GM12891 (cell line): ENCODE measurements at places on chromosomes 3 and 15.

DNA sequence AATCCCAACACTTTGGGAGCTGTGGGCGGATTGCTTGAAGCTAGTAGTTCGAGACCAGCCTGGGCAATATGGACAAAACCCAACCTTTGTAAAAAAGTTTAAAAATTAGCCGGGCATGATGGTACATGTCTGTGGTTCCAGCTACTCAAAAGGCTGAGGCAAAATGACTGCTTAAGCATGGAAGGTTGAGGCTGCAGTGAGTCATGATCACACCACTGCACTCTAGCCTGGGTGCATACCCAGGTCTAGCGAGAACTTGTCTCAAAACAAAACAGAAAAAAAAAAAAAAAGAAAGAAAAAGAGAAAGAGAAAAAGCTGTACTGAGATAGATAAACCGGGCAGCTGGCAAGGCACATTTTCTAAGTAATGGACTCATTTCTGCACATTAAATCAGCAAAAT lies 10.6 kb downstream of the ARPP19 start:
- DNase-seq: no peak

DNA sequence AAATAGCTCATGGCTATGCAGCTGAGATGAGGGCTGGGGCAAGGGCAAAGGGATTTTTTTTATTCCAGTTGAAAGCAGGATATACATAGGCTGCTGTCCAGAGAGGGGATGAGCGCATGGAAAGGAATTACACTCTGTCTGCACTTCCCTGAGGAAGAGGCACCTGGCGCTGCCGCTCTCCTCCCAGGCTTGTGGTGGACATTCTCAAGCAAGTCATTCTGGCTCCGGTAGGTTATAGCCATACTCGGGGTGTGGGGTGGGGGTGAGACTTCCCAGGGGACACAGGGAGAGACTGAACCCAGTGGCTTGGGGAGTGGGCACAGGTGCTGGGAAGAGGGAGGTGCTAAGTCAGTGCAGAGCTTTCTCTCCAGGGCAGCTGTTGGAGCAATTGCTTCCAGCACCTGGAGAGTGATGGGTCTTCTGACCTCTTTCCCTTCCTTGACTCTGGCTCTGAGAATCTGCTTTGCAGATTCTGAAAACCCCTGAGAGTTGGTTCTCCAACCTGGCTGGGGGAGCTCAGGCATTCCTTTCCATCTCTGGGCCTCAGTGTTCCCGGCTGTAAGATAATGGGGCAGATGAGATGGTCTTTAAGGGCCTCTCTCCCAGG lies 24.3 kb downstream of the CYP8B1 start:
- DNase-seq: no peak

DNA sequence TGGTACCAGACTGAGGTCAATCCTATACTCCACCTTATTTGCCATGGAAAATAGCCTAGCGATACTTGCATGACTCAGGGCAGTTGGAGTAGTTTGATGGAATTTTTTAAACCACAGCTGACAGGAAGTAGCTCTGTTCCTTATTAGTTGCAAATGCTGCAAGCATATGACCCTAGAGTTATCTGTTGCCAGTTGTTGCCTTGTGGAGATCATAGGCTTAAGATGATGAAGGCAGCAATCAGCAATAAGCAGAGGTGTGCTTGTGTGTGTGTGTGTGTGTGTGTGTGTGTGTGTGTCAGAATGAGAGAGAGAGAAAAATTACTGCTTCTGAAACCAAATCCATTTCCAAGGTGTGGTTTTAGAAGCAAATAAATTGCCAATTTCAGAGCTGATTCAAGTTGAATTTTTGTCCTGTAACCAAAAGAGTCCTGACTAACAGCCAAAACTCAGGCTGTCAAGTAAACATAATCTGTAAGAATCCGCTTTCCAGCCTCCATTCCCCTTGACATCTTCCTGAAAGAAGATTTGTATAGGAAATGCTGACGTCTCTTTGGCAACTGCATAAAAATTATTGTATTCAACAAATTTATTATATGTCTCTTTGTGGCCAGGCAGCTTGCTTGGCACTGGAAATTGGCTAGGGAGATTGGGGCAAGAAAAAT lies 141.2 kb downstream of the SERPINI1 start:
- DNase-seq: no peak

DNA sequence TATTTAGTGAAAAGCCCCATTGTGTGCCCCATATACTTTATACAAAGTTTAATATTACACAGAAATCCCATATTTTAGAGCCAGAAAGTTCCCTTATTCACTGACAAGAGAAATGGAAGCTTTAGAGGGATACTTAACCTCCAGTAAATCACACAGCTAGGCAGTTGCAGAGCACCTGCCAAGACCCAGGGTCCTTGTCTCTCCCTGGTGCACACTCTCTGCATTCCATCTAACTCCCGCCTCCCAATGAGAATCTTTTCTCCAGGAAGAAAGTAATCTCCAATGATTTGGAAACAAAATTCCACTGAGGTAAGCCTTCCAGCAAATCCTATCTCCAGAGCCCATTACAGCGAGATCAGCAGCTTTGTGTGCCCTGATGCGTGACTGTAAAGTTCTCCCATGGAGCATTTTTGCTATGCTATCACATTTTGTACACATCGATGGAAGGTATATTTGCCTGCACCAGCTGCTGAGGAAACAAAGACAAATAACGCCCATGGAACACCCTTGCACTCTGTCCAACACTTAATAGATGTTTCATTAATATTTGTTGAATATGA lies 41.4 kb downstream of the ULK4 start:
- no peak for DNase-seq

- peak; percentile 62 for DNase-seq
These were observed 213.8 kb downstream of the RPLP1 start for GRCh38 chr15:69666441-69666882.

DNA sequence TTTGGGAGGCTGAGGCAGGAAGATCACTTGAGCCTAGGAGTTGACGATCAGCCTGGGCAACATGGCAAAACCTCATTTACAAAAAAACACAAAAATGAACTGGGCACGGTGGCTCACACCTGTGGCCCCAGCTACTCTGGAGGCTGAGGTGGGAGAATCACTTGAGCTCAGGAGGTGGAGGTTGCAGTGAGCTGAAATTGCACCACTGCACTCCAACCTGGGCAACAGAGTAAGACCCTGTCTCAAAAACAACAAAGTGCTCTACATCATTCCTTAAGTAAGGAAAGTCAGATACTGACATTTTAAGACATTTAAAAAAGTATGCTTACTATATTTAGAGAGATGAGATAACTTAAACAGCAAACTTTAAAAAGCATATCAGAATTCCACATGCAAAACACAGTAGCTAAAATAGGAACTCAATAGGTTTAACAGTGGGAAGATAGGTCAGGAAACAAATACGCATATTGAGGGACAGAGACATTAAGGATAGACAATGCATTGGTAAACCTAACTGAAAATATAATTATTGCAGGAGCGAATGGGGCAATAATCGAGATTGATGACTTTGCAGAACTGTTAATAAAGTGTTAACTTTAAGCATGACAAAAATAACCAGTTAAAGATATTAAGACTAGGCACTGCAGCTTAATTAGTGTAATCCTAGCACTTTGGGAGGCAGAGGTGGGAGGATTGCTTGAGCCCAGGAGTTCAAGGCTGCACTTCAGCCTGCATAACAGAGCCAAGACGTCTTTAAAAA lies 32.1 kb downstream of the MORF4L1 start:
- no peak for DNase-seq

DNA sequence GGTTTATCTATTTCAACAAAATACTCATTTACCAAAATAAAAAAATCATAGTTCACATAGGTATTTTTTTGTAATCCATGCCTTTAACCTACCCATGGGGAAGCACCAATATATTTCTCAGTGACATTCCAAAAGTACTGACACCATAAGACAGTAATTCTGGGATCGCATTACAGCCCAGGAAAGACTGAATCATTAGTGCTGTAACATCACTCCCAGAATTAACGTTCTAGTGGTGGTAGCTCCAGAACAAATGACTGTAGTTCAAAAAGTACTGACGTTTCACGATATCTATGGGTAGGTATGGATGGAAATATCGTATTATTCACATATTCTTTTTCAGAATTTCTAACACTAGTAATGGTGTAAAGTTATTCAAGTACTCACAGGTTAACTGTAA lies 54.3 kb upstream of the NEK10 start:
- no peak for DNase-seq

GRCh38 chr3:180062771-180063170 lies 26.0 kb upstream of the PEX5L start:
- DNase-seq: no peak

DNA sequence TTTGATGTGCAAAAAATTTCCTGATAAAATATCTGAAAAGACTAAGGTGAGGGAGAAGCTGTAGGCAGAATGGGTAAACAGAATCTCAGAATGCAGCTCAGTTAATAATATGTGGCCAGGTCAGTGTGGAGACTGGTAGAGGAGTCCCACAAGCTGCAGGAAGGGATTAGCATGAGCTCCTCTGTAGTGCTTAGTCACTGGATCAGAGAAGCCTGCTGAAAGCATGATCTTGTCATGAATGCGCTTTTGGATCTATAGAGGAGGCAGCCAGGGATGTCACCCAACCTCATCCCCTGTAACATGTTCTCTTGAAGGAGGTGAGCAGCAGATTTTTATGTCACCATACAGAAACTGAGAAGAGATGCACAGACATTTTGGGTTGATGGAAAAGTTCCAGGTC lies 1035.3 kb upstream of the GBE1 start:
- DNase-seq: no peak

- no peak for DNase-seq
These were observed 56.6 kb upstream of the ADPGK start for GRCh38 chr15:72840114-72840513.

- DNase-seq: no peak
These were observed 15.9 kb upstream of the UMPS start for GRCh38 chr3:124714223-124714853.

DNA sequence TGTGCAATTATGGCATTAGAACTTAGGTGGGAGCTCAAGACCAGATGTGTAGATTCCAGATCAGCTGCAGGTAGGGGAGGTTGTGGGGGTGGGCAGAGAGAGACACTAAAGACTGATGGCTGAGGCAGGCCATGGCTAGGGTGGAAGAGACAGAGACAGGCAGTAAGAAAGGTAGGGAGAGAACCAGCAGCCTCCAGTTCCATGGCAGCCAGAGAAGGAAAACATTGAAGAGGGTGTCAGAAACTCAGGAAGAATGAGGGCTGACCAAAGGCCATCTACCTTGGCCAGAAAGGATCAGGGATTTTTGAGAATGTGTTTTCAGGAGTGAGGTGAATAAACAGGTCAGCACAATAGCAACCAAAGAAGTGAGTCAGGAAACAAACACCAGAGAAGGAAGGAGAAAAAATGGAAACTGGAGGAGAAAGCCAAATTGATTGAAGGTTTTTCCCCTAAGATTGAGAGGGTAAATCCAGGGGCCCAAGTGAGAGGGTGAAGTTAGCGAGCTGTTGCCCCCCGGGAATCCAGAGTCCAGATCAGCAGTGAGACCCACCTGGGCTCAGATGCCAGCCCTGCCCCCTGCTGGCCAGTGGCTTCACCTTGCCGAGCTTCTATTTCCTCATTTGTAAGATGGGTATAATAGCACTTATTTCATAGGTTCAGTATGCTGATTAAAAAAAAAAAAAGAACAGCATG lies 41.0 kb downstream of the ABHD2 start:
- peak; percentile 30 for DNase-seq

DNA sequence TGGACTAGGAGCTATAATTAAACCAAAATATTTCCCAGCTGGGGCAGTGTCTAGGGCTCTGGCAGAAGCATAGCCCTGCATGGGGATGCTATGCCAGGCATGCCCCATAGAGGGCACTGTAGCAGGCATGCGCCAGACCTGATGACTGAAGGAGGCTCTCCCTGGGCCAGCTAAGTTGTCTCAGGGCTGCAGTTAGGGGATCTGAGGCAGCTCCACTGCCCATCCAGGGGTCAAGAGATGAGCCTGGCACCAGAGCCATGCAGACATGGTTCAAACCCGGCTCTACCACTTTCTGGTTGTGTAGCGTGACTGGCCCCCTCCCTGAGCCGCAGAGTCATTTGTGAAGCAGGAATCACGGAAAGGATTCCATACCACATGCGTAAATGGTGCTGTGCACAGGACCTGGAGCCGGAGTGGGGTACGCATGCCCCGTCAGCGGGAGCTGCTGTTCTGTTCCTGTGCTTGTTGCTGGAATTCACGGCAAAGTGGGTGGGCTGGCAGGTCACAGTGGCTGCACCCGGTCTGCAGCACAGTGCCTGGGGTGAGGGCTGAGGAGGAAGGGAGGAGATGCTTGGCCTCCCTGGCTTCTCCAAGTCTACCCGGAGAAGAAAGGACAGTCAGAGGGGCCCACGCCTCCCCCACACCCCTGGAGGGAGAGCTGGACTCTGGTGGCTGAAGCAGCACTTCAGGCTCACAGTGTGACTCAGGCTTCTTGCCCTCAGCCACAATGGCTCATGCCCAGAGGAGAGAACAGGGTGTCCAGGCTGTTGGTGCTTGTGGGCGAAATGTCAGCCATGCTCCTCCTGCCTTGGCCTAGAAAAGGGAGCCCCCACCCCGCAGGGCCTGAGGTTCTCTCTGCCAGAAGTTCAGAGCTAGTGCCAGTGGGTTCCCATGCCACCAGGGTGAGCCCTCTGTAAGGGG lies 43.1 kb downstream of the DNASE1L3 start:
- peak; percentile 77 for DNase-seq

GRCh38 chr3:11602886-11603527 lies 40.7 kb downstream of the VGLL4 start:
- DNase-seq: no peak

GRCh38 chr3:108357042-108357441 lies 60.7 kb downstream of the HHLA2 start:
- no peak for DNase-seq

- no peak for DNase-seq
These were observed 17.4 kb upstream of the ATP2B2 start for GRCh38 chr3:10522646-10523303.

DNA sequence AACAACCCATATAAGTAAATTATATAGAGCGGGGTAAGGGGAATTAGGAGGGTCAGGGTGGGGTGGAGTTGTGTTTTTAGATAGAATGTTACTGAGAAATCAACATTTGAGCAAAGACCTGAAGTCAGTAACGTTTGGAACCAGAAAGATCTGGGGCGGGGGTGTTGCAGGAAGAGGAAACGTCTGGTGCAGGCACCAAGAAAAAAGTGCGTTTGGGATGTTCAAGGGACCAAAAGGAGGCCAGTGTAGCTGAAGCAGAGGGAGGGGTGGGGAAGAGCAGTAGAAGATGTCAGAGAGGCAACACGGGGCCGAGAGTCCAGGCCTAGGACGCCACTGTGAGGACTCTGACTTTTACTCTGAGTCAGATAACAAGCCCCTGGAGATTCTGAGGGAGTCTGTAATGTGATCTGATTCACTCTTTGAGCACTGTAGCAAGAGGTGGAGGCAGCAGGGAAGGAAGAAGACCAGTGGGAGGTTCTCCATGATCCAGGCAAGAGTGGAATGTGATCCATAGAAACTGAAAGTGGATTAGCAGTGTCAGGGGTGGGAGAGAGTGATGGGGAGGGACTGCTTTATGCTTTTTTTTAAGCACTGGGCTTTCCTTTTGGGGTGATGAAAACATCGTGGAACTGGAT lies 179.3 kb upstream of the CHRM5 start:
- no peak for DNase-seq

- no peak for DNase-seq
These were observed 122.6 kb downstream of the ARNT2 start for GRCh38 chr15:80526556-80527340.

- no peak for DNase-seq
These were observed 153.2 kb downstream of the WNT5A start for GRCh38 chr3:55333923-55334322.

- peak; percentile 42 for DNase-seq
These were observed 7.0 kb downstream of the BHLHE40 start for GRCh38 chr3:4986175-4986781.

- DNase-seq: no peak
These were observed 56.9 kb upstream of the FLNB start for GRCh38 chr3:57951066-57951882.
